Activated CD4-positive, alpha-beta T cell treated with anti-CD3 and anti-CD28 coated beads for 36 hours (primary cell): ENCODE measurements at places on chromosomes 7 and 10. TPM values are rescaled to one million over a fixed set of nuclear protein-coding genes. Genes with fewer than 3 reads are reported as not detected.

DNA sequence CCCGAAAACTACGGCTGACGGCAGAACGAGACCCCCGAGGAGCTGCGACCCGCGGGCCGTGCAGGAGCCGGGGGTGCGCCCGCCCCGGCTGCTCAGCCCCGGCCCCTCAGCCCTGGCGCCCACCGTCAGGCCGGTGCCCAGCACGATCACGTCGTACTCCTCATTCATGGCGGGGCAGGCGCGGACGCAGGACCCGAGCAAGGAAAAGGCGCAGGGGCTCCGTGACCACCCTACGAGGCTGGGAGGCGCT is 218 bp downstream of the GDI2 start:
- peak overlapping the region; percentile 98 for H3K27ac ChIP-seq
- no peak for DNase-seq
- H3K36me3 ChIP-seq = peaks cover 42% of the 10 kb centered on the region
- H3K4me1 ChIP-seq = peaks cover 64% of the 10 kb centered on the region

- H3K4me3 ChIP-seq = no peak overlapping the region
- no peak overlapping the region for H3K27ac ChIP-seq
- H3K36me3 ChIP-seq = peaks cover 17% of the 10 kb centered on the region
- H3K4me1 ChIP-seq = peaks cover 6% of the 10 kb centered on the region
Observed at GRCh38 chr7:37218956-37219355, 229.7 kb downstream of the ELMO1 start.

ZNF394 gene
- total RNA-seq = 26.3 TPM

UPK3BL2 gene
- total RNA-seq = 43.5 TPM

SMKR1 gene
- total RNA-seq = 2.3 TPM

DNA sequence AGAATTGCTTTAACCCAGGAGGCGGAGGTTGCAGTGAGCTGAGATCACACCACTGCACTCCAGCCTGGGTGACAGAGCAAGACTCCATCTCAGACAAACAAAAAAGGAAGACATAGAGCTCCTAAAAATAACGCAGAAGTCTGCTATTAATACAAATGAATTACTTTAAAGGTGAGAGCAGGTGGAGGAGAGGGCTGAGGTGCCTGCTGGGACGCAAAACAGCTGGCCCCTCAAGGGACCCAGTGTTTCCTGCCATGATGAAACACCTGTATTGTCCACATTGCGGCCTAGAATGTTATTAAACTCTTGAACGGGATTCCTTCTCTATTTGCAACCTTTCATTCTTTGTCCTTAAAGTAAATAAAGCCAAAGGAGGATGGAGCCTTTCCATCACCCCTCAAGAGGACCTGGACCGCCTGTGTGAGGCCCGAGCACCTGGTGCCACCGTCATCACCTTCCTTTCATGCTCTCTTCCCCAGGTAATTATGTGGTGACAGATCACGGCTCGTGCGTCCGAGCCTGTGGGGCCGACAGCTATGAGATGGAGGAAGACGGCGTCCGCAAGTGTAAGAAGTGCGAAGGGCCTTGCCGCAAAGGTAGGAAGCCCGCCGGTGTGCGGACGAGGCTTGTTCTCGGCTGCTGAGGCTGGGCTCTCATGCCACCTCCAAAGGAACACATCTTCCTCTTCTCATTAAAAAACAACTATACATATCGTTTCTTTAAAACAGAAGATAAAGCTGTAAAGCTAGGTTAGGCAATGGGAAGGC is 136.7 kb downstream of the EGFR start:
- H3K27ac ChIP-seq = no peak overlapping the region
- DNase-seq = no peak
- H3K4me1 ChIP-seq = no peaks in the 10 kb centered on the region
- H3K27me3 ChIP-seq = peaks cover 12% of the 10 kb centered on the region
- no peak overlapping the region for H3K4me3 ChIP-seq

DNA sequence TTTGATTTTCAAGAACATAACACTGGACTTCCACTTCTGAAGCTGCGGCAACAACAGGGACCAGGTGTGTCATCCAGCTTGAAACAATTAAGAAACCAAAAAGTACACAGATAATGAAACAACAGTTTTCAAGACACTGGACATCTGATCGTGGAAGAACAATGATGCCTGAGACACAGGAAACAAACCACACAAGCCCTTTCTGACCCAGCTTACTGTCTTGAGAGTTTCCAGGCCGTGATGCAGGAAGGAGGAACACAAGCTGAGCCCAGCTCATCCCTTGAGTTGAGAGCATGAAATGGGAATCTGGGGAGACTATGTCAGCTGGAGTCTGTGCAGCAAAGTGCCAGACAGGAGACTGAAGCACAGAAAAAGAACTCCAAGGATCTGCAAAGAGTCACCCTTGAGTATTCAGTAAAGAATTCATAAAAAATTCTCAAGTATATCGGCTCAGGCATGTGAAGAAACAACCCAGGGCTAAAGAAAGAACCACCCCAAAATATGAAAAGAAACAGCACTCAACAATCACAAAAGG is 91.6 kb downstream of the RNF32 start:
- H3K4me3 ChIP-seq = no peak overlapping the region
- no peak overlapping the region for H3K27ac ChIP-seq
- DNase-seq = no peak
- peaks cover 58% of the 10 kb centered on the region for H3K36me3 ChIP-seq
- no peaks in the 10 kb centered on the region for H3K4me1 ChIP-seq
- no peaks in the 10 kb centered on the region for H3K27me3 ChIP-seq

DNA sequence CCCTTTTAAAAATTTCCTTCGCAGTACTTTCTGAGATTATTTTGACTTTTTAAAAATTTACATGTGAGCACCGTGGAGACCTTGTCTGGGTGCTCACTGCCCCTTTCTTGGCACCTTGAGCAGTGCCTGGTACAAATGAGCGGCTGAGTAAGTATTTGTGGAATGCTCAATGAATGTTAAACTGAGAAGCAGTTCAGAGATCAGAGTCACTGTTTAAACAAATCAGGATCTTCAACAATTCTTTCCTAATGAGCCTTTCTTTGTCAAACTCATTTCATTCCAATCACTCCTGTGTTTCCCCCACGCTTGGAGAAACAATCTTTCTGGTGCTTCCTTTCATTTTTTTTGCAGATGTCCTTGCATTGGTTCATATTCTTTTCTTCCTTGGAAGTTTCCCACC is 611.3 kb upstream of the GALNT17 start:
- no peak overlapping the region for H3K4me3 ChIP-seq
- H3K27me3 ChIP-seq = no peaks in the 10 kb centered on the region
- H3K4me1 ChIP-seq = no peaks in the 10 kb centered on the region
- no peaks in the 10 kb centered on the region for H3K36me3 ChIP-seq
- H3K27ac ChIP-seq = no peak overlapping the region
- DNase-seq = no peak

SPAM1 gene
- total RNA-seq = not detected

- no peak for DNase-seq
- H3K4me1 ChIP-seq = peaks cover 25% of the 10 kb centered on the region
- H3K27me3 ChIP-seq = no peaks in the 10 kb centered on the region
- peak overlapping the region; percentile 63 for H3K27ac ChIP-seq
- H3K36me3 ChIP-seq = peaks cover 8% of the 10 kb centered on the region
- H3K4me3 ChIP-seq = no peak overlapping the region
Observed at GRCh38 chr10:124748953-124749645, 4.9 kb upstream of the FAM53B start.

DNA sequence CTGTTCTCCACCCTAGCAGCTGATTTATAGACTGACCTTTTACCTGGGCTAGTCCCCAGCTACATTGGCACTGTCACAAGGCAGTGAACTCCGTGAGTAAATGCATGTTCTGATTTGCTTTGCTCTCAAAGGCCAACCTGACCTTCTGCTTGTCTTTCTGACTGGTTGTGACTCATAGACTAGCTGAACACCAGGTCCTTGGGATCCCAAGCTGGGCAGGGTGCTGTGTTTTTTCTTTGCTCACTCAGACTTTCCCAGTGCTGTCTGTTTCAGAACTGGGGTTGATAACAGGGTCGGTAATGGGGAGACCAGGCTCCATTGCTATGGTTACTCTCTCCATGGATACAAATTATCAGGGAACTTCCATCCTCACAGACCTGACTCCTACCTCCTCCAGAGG is 35.0 kb downstream of the EVX1 start:
- DNase-seq = no peak
- H3K27ac ChIP-seq = no peak overlapping the region
- no peak overlapping the region for H3K4me3 ChIP-seq
- H3K4me1 ChIP-seq = no peaks in the 10 kb centered on the region
- H3K36me3 ChIP-seq = peaks cover 2% of the 10 kb centered on the region

DNA sequence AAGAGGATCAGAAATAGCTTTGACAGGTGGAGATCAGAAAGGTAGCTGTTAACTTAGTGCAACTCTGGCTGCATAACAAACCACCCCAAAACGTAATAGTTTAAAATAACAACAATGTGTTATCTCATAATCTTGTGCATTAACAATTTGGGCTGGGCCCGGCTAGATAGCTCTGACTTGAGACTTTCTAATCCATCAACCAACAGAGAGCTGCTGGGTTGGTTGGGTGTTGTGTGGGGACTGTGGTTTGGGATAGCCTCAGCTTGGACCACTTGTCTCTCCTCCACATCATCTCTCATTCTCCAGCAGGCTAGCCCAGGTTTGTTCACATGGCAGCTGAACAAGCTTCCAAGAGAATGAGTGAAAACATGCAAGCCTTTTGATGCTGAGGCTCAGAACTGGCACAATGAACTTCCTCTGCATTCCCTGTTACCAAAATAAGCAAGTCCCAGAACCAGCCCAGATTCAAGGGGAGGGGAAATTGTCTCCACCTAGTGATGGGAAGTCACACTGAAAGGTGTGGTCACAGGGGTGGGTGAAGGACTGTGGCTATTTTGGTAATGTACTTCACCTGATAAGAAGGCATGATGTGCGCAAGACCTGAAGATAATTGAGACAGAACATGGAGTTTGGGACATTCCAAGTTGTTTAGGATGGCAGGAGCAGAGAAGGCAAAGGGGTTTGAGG is 20.4 kb upstream of the ASAH2 start:
- H3K27me3 ChIP-seq = peaks cover 14% of the 10 kb centered on the region
- no peak overlapping the region for H3K4me3 ChIP-seq
- no peaks in the 10 kb centered on the region for H3K4me1 ChIP-seq
- DNase-seq = no peak
- H3K27ac ChIP-seq = no peak overlapping the region

DNA sequence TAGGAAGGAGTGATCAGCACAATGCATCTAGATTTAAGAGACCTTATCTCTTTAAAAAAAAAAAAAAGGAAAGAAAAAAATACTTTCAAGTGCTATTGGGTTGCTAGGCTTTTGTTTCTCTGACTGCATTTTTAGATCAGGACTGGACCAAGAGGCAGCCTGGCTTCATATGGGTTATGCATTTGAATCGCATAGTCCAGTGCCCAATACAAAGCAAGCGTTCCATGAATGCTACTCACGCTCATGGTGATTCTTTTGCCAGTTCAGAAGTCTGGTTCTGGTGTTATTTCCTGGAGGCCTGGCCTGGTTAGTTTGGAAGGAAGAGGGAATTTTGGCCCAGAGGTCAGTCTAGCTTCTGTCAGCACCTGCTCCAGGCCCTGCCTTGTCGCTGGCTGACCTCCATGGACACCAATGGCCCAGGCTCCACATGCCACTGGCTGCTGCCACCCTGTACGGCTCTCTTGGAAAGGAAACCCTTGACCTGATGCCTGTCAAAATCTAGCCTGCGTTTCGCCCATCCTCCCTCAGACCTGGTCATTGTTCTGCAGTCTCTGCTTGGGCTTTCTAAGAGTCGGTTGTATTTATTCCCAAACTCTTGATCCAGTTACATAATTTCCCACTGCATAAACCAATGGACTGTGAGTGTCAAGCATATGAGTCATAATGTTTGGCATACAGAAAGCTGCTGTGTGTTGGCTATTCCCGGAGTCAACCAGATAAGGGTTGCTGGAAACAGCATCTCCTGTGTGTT is 74.3 kb upstream of the MKX start:
- no peaks in the 10 kb centered on the region for H3K4me1 ChIP-seq
- no peak for DNase-seq
- H3K36me3 ChIP-seq = no peaks in the 10 kb centered on the region
- no peak overlapping the region for H3K27ac ChIP-seq
- H3K27me3 ChIP-seq = peaks cover 2% of the 10 kb centered on the region

GRCh38 chr7:1061180-1061579 is 16.8 kb downstream of the GPR146 start:
- no peak overlapping the region for H3K27ac ChIP-seq
- no peaks in the 10 kb centered on the region for H3K36me3 ChIP-seq
- H3K27me3 ChIP-seq = peaks cover 2% of the 10 kb centered on the region
- H3K4me3 ChIP-seq = no peak overlapping the region

CDK1 gene
- total RNA-seq = 88.5 TPM

DNA sequence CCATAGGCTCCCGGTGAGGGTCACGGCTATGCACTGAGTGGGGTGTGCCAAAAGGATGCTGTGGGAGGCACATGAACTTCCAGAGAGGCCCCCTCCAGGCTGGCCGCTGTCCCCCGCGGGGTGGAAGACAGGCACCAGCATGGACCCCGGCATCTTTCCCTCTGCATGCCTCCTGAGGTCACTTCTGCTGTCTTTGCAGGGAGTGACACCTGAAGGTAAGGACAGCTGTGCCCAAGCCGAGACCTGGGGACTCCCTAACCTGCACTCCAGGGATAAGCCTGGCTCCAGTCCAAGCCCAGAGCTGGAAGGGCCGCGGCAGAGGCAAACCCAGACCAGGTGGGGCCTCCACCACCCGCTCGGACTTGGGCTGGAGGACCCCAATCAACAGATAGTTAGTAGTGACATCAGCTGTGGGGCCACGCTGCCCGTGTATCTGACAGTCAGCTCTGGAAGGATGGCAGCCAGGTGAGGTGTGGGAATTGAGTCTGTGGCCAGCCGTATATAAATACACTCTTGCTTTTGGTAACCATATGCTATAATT is 340.7 kb upstream of the MKI67 start:
- no peak for DNase-seq
- no peaks in the 10 kb centered on the region for H3K36me3 ChIP-seq
- no peak overlapping the region for H3K27ac ChIP-seq

DNA sequence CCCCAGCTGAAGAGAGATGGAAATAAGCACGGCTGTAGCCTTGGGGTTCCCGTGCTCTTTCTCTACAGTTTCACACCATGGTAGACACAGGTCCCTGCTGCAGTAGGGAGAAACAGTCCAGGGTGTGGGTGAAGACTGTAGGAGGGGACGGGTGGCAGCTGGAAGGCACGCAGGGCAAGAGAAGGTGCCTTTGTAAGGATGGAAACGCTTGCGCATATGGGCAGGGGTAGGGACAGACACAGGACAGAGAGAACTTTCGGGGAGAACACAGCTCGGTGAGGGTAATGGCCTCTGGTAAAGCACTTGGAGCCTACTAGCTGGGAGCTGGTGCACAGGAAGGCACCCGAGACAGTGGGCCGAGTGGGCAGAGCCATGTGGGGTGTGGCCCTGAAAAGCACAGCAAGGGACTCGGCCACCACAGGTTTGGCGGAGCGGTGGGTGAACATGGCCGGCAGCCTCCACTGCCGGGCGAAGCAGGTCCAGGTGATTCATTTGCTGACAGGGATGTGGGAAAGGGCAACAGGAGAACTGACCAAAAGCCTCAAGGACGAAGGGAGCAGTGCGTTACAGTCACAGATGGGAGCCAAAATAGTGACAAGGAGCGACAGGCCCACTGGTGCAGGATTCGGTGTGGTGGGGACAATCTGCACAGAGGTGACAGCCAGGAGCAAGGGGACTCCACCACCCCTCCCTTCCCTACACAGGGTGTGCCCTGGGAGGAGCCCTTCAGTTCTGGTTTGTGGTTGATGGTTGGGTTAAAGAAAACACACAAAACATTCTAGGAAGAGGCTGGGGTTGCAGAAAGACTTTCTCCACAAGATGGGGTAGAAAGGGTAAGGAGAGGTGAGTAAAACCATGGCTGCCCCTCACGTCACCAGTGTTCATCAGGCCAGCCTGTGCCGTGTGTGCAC is 97.1 kb downstream of the VOPP1 start:
- H3K36me3 ChIP-seq = peaks cover 20% of the 10 kb centered on the region
- no peak for DNase-seq
- no peaks in the 10 kb centered on the region for H3K27me3 ChIP-seq
- H3K4me3 ChIP-seq = no peak overlapping the region

GRCh38 chr10:130015075-130015695 is 51.1 kb upstream of the EBF3 start:
- no peak for DNase-seq
- H3K27me3 ChIP-seq = no peaks in the 10 kb centered on the region
- no peak overlapping the region for H3K4me3 ChIP-seq
- H3K36me3 ChIP-seq = no peaks in the 10 kb centered on the region
- no peak overlapping the region for H3K27ac ChIP-seq
